Stimulated activated CD4-positive, alpha-beta T cell treated with anti-CD3 and anti-CD28 coated beads, Interleukin-4, amount 100 ng/mL, for 48 hours (primary cell): ENCODE measurements at places on chromosomes 5 and 9.
A peak's percentile ranks its signal among the peaks of the same experiment; 100 is the strongest.

GRCh38 chr5:77849308-77849900, 73.3 kb upstream of the TBCA start:
- no peak for DNase-seq

DNA sequence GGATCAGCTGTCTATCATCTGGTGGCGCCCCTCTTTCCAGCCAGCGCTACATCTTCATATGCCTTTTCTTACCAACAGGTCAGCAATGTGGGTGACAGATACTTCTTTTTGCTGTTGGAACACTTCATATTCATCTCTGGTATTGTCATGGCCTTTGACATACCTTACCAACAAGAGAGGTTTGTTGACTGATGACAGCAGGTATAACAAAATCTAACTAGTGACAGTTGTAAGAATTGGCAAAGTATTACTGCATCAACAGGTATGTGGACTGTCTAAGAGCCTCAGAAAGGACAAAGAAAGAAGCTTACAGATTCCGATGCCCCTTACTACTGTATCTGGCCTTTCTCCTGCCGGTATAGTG, 29.9 kb upstream of the ZSWIM6 start:
- no peak for DNase-seq

- no peak for DNase-seq
Observed at GRCh38 chr9:4620057-4620765, 41.9 kb upstream of the PLPP6 start.

DNA sequence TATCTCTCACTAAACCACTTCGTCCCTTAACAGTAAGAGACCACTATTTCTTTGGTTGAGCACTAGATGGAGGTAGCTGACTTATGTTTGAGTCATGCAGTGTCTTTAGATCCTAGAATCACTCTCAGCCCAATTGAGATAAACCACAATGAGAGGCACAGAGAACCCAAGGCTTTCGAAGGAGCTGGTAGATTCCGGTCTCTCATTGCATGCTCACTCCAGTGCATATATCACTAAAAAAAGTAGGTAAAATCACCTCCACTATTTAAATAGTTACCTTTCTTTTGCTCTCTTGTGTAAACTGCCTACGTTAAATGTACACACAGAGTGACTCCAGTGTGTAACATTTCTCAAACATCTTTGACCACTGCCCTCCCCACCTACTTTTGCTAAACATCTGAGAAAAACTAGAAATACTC, 27.6 kb downstream of the ACTL7A start:
- no peak for DNase-seq

DNA sequence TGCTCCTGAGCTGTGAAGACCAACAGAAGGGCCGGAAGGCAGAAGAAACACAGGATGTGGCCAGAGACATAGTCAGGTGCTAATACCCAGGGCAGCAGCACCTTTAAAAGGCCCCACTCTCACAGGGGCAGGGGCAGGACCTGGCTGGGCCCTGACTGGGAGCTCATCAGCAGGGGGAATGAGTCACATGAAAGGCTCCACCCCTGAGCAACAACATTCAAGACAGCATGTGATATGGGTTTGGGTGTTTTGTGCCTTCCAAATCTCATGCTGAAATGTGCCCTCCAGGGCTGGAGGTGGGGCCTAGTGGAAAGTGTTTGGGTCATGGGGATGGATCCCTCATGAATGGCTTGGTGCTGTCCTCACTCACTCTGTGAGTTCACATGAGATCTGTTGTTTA, 181.7 kb downstream of the ERCC6L2 start:
- no peak for DNase-seq

GRCh38 chr9:89801742-89802670, 197.2 kb downstream of the GADD45G start:
- no peak for DNase-seq

DNA sequence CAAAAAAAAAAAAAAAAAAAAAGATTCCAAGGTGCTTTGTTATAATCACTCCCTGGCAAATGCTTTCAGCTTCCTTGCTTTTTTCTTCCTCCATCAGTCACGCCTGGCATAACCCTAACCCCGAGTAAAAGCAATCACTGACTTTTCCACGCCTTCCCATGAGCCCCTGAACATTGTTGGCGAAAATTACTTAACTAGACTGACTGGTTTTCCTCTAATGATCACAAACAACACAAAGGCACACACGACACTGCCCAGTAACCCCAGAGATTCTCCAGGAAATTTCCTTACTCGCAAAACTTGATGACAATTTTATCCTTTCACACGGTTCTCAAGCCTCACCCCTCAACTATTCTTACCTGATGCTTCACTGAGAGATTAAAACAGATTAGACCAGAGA, 11.4 kb upstream of the PTGR1 start:
- no peak for DNase-seq

DNA sequence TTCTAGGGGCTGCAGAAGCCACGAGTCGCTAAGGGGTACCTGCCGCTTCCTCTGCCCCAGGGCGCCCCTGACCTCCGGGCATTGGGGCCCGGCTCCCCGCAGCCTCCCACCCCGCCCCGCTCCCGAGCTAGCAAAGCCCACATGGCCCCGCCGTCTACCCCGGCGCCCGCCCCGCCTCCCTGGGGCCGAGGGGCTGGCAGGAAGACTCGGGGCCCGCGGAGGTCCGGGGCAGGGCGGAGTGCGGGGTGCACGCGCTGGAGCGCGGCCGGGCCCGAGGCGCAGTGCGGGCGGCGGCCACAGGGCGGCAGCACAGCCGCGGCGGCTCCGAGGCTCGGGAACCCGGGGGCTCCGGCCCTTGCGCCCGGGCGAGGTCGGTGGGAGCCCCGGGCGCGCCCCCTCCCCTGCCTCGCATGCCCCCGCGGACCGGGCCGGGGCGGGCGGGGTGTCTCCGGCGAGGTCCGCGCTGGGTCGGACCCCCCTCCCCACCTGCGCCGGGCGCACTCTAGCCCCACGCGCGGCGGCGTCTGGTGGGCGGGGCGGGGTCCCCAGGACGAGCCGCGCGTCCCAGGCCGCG, 6.7 kb downstream of the NRARP start:
- DNase-seq: peak; percentile 51

GRCh38 chr9:20570087-20570486, 52.2 kb downstream of the MLLT3 start:
- DNase-seq: no peak

DNA sequence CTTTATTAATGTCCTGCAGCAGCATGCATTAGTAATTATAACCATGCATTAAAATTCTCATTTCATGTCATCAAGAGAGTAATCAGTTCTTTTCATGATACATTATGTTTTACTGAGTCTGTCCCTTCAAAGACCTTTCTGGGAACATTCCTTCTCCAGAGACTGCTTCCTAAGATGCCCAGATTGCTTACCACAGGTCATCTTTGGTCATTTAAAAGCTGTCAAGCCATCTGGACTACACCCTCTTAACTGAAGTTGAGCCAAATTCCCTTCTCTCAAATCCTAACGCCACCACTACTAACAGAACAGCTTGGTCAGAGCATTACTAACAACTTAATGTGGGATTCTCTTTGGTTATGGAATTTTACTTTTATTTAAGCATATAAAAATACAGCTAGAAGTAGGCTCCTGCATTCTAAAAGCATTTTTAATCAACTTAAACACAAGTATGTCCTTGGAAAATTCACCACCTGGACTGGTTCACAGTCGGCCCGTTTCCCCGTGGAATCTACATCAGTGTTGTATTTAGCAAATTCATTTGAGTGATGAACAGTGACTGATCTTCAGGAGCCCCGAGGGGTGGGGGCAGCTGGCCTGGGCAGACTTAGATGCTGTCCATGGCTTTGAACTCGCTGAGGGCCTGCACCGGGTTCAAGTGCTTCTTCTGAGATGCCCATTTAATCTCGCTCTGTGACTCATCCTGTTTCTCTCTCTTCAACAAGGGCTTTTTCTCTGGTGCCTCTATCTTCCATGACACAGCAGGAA, 92.8 kb upstream of the CCDC112 start:
- no peak for DNase-seq

GRCh38 chr9:120616966-120617935, 37.3 kb upstream of the CDK5RAP2 start:
- DNase-seq: no peak

DNA sequence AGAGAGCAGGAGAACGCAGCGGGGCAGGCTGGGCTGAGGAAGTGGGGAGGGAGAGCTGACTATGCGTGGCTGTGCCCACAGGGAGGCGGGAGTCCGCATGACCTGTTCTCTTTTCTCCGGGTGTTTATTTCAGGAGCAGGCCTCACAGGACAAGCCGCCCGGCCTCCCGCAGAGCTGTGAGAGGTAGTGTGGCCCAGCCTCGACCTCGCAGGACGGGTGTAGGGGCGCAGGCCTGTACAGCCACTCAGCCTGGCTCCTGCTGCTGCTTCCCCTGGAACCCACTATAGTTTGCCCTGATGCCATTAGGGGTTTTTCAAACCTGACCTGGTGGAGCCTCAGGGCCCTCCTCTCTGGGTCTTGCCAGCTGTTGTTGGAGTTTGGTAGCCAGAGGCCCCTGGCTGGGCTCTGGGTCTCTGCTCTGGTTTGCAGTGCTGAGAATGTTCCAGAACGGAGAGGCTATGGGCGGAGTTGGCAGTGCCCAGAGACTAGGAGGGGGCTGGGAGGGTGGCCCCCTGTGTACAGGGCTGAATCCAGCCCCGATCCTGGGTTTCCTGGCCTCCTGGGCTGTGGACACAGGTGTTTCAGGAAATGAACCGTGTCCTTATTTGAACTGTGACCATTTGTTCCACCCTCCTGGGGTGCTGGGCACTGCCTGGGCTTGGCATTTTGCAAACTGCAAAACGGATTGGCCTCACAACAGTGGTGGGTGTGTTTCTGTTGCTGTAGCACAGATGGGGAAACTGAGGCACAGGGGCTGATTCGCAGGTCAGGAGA, 78.8 kb downstream of the WNK2 start:
- DNase-seq: no peak

- DNase-seq: no peak
Observed at GRCh38 chr9:136690806-136691261, 3.6 kb upstream of the AGPAT2 start.

- no peak for DNase-seq
Observed at GRCh38 chr5:50328193-50328729, 112.8 kb downstream of the EMB start.

- no peak for DNase-seq
Observed at GRCh38 chr5:68348447-68349222, 133.1 kb downstream of the PIK3R1 start.

DNA sequence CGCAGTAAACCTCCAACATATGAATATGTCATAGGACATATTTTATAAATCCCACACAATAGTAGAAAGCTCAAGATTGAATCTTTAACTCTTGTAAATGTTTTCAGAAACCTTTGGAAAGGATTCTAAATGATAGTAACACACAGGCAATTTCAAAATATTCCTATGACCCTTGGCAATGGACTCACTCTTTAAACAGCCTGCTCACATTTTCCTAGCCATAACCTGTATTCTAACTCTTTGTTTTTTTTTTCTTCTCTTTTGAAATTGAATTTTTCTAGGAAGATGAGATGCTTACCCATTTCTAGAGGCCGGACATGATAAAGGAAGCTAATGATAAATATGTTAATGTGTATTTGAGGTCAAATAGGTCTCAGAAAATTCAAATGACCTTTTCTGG, 29.6 kb downstream of the GRIN3A start:
- no peak for DNase-seq

DNA sequence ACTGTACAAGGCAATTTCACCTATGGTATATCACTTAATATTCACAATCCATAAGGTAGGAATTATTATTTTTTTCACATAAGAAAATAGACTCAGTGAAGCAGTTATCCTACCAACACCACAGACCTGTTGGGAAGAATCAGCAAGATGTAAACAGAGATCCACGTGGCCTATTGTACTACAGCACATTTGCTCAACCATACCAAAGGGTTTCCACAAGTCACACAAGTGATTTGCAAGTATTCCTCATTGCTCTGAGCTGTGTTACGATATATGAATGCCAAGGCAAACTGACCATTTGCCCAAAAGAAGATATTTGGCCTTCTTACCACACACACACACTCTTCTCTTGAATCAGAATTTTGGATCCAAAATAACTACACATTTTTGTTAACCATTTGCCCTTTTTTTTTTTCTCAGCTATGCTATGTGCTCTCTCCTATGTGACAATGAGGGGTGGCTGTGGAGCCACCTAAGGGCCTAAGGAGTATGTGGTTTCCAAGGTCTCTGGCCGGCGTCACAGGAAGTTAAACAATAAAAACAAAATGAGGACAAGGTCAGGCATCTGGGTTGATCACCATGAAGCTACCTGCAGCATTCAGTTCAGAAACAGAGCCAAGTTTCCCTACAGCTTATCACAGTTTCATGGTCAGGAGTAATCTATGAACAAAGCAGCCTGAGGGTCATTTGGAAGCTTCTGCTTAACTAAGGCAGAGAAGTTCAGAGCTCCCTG, 171.0 kb upstream of the FREM1 start:
- DNase-seq: no peak

- DNase-seq: no peak
Observed at GRCh38 chr9:90983394-90983793, 181.8 kb downstream of the SYK start.

DNA sequence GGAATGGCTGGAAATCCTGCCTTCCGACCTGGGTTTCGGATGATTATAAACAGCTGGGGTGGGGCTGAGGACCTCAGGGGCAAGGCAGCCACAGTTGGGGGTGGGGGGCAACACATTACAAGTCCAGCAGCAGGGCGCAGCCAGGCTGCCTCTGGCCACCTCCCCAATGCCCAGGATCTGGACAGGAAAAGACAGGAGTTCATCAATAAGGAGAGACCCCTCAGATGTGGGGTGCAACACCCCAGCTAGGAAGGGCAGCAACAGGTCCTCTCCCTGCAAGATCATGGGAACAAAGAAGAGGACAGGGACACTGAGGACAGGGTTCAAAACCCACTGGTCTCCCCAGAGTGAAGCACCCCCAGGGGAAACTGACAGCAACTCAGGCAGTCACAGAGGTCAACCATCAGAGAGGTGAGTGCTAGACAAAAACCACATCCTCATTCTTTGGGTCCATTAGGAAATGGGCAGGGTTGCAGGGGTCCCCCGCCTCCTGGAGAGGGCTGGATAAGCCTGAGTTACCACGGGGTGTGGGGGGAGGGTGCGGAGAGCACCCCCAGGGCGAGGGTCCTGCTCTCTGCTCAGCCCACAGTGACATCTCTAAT, 33.5 kb downstream of the SEMA4D start:
- no peak for DNase-seq

GRCh38 chr5:158234323-158235158, 375.6 kb upstream of the CLINT1 start:
- no peak for DNase-seq

DNA sequence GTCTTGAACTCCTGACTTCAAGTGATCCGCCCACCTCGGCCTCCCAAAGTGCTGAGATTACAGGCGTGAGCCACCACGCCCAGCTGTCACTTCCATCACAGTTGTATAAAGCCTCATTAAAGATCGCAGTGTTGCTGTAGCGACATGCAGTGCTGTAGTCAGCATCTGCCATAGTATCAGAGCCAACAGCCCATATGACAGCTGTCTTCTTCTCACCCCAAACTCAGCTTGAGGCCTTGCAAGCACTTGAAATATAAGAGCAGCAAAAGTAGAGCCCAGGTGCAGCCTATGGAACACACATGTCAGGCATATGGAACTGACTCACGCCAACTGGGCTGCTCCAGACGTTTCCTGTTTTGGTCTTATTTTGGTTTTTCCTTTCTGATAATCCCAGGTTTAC, 167.8 kb downstream of the TRIO start:
- no peak for DNase-seq

GRCh38 chr5:150209099-150209635, 19.3 kb downstream of the SLC6A7 start:
- DNase-seq: no peak
